ENCODE measurements at places on chromosomes 4 and X. TPM values are rescaled to one million over a fixed set of nuclear protein-coding genes. Genes with fewer than 3 reads are reported as not detected.

GRCh38 chr4:7160951-7161440 is 31.3 kb upstream of the SORCS2 start:
- DNase-seq = no peak

SMIM31 gene
- not detected for total RNA-seq

DNA sequence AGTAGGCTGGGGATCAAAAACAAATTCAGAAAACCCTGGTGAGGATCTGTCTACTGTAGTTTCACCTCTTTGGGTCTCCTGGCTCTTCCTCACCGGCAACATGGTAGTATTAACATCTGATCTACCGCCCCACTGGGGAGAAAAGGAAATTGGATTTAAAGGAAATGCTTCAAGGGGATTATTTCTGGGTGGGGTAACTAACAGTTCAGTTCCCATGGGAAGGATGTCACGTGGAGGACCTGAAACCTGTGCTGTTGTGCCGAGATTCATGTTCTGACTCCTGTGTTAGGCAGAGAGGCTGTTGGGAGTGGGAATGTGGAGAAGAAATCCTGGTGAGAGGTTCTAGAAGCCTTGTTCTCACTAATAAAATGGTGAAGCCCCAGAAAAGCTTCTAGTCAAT is 254.4 kb downstream of the BCOR start:
- no peak for DNase-seq

CT47B1 gene
- not detected for total RNA-seq

DNA sequence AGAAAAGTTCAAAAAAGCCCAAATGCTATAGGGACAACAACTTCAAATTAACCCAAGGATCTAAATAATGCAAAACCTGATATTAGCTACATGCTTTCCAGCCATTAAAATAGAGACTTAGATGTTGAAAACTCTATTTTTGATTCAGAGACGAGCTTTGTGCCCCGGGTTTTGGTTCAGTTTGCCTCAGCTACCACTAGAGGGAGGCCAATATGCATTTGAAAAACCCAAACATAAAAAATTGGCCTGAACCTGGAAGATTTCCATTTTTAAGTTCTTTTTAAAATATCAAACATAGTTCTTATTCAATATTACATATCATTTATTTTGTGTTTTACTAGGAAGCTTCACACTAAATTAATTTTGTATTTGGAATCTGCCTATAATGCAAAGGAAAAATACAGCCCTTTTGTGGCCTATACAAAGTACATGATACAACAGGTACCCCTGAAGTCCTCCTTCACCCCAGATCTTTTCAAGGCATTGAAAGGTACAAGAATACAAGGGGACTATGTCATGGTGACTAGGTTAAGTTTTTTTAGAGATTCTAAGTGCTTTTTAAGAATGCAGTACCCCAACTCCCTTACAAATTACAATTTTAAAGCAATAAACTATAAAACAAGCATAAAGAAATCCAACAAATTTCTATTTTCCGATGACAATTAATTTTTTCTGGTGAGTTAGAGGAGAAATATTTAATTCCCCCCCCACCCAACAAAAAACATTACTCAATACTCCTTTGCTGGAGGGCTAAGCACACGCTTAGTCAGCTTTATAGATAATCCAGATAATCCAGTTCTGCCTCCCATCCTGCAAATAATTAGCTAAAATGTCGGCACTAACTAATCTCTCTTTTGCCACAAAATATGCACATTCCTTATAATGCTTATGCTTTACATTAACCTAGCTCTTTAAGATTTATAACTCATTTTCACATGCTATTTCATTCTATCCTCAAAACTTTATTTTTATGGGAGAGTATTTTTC is 97.7 kb upstream of the PTPN13 start:
- peak; percentile 32 for DNase-seq

All from lung microvascular endothelial cell (primary cell).